HT-29 (cell line): ENCODE measurements at places on chromosomes 11 and 22. TPM values are rescaled to one million over a fixed set of nuclear protein-coding genes. Genes with fewer than 3 reads are reported as not detected.

C22orf31 gene
- not detected in 2 replicates for total RNA-seq

- DNase-seq = peak; percentile 54
These were observed 115.6 kb downstream of the SLC1A2 start for GRCh38 chr11:35303596-35304385.

- no peak for DNase-seq
These were observed at the start of gene SCUBE1 for GRCh38 chr22:43343262-43343669. Gene SCUBE1 (minus strand): TSS chr22:43343372. CDS start chr22:43343261, 111 bp downstream.

EHF gene
- 258 and 320 TPM in 2 replicates for total RNA-seq

- DNase-seq = no peak
These were observed 947.3 kb upstream of the TENM4 start for GRCh38 chr11:80388130-80388529.

DNA sequence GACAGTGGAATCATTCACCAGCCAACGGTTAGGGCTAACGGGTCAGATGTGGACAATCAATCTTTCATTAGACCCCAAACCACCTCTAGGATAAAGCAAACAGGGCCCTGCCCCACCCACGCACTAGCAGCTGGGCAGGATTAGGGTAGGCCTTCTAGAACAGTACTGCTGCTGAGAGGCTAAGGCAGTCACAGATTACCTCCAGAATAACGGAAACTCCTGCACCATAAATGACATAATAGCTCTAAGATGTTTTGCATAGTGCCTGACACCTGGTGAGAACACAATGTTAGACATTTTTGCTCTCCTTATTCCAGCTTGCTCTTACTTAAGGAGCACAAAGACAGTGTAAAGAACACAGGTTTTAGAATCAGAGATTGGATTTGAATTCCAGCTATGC, 1.8 kb downstream of the SYTL2 start:
- no peak for DNase-seq

PDE2A gene
- 0.29 and 0.79 TPM in 2 replicates for total RNA-seq

OR5AR1 gene
- not detected in 2 replicates for total RNA-seq

KRTAP5-1 gene
- not detected in 2 replicates for total RNA-seq

- no peak for DNase-seq
These were observed 59.7 kb upstream of the CYP2D6 start for GRCh38 chr22:42190274-42190673.

- no peak for DNase-seq
These were observed 635.4 kb downstream of the BRD1 start for GRCh38 chr22:49192180-49192856.

RTN4RL2 gene
- total RNA-seq = 0.79 and 1.1 TPM in 2 replicates

GRCh38 chr11:74162681-74163467, 7.9 kb downstream of the C2CD3 start:
- no peak for DNase-seq

ADM2 gene
- total RNA-seq = 2.2 and 4.2 TPM in 2 replicates

TMEM41B gene
- total RNA-seq = 106 and 108 TPM in 2 replicates

GRCh38 chr11:117607449-117607848, 189.6 kb downstream of the DSCAML1 start:
- DNase-seq = no peak

TIMP3 gene
- total RNA-seq = not detected in 2 replicates
